ENCODE measurements at places on chromosomes 13 and 19.

DNA sequence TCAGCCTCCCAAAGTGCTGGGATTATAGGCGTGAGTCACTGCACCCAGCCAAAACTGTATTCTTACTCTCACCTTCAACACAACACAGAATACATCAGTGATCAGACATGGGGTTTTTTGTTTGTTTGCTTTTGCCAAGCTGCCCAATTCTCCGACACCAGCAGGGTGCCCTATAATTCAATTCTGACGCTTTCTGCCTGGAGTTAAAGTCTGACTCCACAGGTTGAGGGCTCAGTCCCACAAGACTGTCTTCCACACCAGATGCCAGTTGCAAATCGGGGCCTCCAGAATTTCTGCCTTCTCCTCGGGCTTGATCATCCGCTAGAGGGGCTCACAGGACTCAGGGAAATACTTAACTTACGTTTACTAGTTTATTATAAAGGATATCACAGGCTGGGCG, 22.1 kb downstream of the FBN3 start:
- no peak for DNase-seq

DNA sequence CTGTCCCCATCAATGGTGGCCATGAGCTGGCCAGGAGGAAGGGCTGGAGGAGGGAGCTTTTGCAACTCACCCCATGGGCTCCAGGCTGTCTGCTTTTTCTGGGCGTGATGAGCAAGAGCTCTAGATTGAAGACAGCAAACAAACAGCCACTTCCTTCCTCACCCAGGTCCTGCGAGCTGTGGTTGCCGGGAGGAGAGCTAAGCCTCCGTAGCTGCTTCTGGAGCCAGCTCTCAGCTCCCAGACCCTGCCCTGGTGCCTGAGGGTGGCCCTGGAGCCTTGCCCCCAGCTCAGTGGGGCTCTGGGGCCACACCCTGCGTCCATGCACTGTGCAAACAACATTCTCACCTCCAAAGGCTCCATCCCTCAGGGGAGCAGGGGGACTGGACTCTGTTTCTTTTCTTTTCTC, 6.2 kb downstream of the MYO1F start:
- peak; percentile 26 for DNase-seq

DNA sequence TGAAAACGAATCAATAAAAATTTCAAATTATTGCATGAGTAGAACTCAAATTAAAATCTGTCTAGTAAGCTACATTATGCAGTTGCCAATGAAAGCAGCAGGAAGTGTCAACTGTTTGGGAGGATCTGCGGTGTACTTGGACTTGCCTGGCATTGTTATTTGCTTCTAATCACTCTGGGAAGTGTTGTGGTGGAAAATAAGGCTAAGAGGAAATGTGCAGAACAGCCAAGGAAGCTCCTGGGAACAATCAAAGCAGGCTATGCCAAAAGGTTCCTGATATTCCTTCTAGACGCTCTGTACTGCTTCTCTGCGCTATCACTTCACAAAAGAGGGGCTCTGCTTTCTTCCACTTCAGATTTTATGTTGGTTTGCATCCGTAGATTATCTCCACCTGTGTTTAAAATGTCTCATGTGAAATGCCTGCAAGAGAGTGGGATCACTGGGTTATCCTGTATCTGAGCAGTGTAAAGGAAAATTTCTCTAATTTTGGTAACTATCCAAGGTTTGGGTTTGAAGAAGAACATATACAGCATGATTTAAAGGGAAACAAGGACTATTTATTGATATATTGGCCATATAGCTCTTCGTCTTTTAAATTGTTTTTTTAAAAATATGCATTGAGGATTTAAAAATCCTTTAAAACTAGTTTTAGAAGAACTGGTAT, 182.7 kb upstream of the CSNK1A1L start:
- no peak for DNase-seq

DNA sequence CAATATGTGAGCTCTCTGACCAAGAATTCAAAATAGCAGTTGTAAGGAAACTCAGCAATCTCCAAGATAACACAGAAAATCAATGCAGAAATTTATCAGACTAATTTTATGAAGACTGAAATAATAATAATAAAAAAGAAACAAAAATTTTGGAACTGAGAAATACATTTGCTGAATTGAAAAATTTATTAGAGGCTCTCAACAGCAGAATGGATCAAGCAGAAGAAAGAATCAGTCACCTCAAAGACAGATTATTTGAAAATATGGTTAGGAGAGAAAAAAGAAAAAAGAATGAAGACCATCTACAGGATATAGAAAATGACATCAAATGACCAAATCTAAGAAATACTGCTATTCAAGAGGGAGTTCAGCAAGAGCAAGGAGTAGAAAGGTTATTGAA, 75.6 kb downstream of the RFC3 start:
- DNase-seq = no peak

DNA sequence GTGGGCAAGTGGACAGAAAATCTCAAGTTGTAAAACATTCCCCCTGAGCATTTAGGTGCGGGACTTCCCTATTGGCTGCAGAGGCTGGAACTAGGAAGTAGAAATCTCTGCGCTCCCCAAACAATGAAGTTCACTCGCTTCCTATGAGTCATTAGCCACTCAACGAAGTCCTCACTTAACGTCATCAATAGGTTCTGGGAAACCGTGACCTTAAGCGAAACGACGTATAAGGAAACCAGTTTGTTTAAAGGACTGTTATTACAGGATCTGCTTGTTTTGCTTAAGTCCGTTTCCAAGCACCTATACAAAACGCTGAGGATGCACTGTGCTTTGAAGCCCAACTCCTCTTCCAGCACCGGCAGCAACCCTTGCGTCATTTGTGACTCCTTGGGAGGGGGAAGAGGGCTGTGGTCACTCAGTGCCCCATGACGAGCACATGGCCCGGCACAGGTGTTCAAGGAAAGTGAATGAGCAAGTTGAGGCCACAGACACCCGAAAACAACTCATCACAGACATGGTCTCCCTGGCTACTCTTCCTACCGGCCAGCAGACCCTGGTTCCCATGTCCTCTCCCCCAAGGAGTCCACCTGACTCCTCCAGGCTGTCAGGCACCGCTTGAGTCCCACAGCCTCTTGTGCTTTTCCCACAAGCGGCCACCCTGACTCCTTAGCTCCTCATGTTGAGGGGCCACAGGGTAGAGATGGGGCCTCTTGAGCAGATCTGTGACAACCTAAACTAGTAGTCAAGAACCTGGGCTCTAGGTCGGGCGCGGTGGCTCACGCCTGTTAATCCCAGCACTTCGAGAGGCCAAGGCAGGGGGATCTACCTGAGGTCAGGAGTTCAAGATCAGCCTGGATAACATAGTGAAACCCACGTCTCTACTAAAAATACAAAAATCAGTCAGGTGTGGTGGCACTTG, 4.8 kb downstream of the RPS16 start:
- peak; percentile 86 for DNase-seq

DNA sequence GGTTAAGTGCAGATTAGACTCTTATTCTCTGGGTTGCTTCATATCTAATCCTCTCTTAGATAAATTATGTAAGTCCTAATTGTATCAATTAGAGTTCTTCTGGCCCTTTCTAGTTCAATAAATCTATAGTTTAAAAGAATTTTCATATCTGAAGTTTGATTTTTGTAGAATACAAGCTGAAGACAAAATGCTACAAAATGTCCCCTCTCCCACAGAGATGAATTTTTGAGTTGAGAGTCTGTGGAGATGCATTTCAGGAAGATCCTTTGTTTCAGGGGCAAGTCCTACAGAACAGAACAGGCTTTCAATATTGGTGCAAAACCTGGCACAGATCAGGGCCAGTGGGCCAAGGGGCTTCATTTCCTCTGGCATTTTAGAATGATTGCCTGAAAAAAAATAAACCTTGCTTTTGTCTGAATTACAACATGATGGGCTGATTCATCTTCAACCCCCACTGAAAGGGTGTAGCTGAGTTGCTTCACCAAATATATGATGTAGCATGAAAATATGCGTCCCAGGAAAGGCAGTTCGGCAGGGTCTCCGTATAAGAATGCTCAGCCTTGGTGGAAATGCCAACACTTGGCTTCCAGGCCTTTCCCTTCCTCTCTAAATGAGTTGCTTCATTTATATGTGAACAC, 6.4 kb upstream of the IPO5 start:
- peak; percentile 44 for DNase-seq

DNA sequence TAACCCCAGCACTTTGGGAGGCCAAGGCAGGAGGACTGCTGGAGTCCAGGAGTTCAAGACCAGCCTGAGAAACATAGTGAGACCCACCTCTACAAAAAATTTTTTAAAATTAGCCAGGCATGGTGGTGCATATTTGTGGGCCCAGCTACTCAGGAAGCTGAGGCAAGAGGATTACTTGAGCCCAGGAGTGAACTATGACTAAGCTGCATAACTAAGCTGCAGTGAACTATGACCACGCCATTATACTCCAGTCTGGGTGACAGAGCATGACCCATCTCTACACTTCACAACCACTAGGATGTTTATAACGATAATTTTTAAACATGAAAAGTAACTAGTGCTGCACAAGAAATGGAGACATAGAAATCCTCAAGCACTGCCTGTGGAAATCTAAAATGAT, 352.7 kb upstream of the SGCG start:
- peak; percentile 97 for DNase-seq

DNA sequence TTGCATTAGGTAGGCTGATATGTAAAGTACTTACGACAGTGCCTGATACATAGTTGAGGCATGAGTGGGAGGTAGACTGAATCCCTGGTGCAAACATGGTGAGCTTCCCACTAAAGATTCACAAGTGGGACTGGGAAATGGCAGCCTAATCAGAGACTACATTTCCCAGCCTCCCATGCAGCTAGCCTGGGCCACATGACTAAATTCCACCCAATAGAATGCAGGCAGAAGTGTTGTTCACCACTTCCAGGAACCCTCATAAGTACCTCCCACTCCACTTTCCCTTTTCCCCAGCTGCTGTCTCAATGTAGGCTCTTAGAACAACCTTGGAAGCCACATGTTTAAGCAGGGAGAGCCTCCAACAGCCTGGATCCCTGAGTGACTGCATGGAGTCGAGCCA, 104.9 kb downstream of the CACNA1A start:
- DNase-seq = peak; percentile 47

DNA sequence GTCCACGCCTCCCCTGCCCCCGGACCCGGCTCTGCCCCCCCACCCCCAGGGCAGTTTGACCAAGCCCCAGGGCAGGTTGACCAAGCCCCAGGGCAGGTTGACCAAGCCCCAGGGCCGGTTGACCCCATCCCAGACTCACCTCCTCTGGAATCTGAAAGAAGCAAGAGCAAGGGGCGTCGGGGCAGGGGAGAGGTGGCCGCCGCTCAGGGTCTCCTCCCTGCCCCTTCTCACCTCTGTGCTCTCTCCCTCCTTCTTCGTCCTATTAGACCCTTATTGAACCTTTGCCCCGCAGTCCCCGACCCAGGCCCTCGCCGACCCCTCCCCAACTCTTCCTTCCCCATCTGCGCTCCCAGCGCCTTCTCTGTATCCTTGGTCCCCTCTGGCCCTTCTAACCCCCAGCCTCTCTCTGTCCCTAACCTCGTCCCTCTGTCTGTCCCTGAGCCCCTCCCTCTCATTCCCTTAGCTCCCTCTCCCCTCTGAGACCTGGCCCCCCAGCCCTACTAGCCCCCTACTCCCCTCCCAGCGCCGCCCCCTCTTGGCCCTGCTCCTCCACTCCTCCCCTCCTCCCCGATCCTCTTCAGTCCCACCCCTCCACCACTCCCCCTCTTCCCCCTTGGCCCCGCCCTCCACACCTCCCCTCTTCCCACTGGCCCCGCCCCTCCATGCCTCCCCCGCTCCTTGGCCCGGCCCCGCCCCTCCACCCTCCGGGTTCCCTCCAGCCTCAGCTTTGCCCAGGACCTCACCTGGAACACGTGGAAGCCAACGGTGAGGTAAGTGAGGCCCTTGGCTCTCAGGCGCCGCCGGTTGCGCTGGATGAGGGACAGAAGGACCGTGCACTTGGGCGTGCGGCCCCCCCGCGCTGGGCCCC, 7.6 kb downstream of the CAPN12 start:
- no peak for DNase-seq

- DNase-seq = no peak
Observed at GRCh38 chr13:99666146-99666805, 165.0 kb downstream of the TM9SF2 start.

Data from RCC 7860 (cell line).